Activated T-helper 9 cell treated with anti-CD3 and anti-CD28 coated beads, Interleukin-2, amount 50 U/mL, for 16 hours (primary cell): ENCODE measurements at places on chromosomes 4 and X.

GRCh38 chrX:45323387-45323786 is 122.7 kb upstream of the DIPK2B start:
- no peak for DNase-seq

DNA sequence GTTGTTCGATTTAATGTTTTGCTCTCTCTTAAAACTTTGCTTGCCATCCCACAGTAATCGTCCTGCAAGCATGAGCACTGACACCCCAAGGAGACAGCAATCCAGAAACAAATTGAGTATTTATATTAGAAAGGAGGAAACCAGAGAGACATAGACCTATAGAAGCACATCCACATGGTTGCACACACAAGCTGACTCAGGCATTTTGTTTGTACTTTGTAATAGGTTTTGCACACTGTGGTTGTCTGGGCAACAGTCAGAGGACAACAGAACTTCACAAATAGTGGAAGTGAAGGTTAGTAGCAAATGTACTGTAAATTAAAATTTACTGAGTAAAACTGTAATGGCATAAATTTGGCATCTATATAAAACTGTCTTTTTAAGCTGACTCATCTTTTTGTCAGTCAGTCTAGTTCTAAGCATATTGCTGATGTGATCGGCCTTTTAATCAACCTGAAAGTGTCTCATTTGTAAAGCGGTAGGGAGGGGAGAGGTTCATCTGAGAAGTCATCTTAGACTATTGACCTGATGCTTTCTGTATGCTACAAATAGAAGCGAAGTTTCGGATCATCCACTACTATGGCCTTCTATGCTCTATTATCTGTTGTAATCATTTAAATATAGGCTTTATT is 1624.7 kb downstream of the ARAP2 start:
- no peak for DNase-seq

DNA sequence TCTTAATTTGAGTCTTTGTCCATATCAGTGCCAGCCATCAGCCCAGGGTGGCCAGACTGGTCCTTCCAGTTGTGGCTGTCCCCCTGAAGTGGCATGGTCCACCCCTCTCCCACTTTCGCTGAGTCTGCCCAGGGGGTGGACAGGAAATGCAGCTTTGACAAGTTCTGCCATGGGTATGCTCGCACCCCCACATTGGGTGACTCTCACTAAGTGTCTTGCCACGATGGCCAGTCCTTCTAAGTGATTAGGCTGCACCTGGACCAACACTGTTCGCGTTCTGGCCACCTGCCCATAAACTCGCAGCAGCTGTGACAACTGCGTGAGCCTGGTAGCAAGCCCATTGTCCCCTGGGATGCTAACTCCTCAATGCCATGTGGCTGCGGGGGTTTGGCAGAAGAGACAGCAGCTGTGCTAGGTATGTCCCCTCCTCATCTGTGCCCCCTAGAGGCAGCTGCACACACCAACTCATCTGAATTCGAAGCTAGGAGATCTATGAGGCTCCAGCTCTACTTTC is 10.0 kb upstream of the LNX1 start:
- DNase-seq = no peak

DNA sequence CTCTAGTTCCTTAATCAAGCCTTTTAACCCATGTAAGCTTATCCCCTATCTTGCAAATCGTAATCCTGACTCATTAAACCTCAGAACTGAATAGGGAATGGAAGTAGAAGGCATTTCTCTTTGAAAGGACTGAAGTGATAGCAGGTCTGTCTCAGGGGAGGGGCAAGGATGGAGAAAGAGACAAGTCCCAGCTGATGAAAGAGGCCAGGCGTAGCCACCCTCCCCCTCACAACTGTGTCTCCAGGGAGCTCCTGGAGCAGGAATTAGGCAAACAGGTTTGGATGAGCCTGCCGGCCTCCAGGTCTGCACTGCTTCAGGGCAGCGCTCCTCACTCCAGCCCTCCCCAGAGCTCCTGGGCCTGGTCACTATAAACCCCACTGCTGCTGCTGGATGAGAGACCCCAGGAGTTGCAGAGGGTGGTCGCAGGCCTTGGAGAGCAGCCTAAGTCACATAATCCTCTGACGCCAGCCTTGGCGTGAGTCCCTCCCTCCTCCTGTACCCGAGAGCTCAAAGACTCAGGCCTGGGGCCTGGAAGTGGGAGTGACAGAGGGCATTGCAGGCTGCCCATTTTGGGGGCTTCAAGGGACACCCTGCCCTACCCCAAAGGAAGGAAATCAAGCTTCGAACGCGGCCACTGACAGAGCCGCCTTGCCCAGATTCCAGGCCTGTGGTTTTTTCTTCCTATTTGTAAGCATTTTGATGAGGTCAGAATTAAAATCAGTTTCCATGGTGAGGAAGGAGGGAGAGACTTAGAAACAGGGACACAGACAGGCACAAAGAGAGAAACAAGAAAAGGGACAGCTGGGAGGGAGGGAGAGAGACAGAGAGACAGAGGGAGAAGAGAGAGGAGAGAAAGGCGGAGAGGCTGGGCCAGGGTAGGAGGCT is 21.2 kb upstream of the MSX1 start:
- DNase-seq = no peak

GRCh38 chr4:54654753-54655152 is 3.0 kb upstream of the KIT start:
- no peak for DNase-seq

GRCh38 chrX:17932781-17933180 is 71.7 kb upstream of the RAI2 start:
- DNase-seq = no peak

DNA sequence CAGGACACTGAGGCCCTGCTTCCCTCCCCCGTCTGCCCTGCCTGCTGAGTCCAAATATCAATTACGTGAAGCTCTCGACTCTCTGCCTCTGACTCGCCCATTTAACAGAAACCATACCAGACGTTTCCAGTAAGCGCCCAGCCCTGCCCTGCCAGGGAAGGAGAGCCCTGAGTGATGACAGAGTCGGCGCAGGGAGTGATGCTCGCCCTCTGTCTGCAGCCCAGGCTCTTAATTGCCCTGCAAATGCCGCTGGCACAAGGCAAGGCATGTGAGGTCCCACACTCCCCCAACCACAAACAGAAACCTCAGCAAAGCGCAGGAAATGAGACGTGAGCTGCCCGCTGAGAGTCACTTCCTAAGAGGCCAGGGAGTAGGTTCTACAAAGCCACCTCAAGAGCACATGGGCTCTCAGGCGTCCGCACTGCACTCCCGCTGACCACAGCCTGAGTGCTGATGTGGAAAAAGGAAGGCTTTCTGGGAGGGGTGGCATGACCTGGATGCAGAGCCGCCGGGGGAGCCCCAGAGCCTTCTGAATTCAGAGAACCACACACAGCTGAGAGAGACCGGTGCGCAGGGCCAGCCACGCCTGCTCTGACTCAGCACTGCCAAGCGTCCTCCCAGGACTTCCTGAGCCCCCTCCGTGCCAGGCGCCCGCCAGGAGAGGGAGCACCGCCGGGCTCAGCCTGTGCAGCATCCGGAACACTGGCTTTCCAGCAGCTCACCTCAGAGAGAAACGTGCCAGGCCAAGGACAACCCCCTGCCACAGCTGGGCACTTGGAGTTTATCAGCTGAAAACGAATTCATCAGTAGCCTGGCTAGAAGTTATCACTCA is 5.3 kb downstream of the ZFYVE28 start:
- peak; percentile 78 for DNase-seq

- DNase-seq = no peak
These were observed 85.4 kb upstream of the GBA3 start for GRCh38 chr4:22607382-22607781.

DNA sequence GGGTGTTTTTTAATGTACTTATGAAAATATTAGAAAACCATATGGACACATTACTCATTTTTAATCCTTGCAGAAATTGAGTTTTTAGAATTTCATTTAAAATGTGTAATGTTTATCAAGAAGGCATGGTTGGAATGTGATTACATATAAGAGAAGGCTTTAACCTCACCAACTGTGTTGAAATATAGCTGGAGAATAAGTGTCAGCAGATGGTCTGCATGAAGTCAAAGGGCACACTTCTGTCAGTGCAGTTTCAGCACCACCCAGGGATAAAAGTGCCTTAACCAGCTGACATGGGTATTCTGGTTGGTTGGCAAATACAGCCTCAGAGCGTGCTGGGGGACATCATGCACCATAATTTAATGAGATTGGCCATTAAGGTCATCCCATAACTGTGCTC is 21.2 kb upstream of the ANTXR2 start:
- no peak for DNase-seq

GRCh38 chr4:16140879-16141249 is 57.0 kb upstream of the PROM1 start:
- no peak for DNase-seq

- DNase-seq = no peak
These were observed 247.0 kb upstream of the TTC29 start for GRCh38 chr4:147192679-147193078.

DNA sequence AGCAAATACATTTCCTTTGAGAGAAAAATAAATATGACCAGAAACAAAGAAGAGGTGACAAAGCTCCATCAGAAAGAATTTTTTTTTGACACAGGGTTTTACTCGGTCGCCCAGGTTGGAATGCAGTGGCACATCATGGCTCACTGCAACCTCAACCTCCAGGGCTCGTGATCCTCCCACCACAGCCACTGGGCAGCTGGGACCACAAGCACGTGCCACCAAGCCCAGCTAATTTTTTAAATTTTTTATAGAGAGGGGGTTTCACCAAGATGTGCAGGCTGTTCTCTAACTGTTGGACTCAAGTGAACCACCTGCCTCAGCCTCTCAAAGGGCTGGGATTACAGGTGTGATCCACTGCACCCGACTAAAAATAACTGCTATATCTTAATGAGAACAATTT is 10.3 kb downstream of the ADH5 start:
- DNase-seq = no peak

GRCh38 chr4:137677863-137678262 is 145.6 kb upstream of the PCDH18 start:
- no peak for DNase-seq

- DNase-seq = no peak
These were observed 353 bp upstream of the SMIM10 start for GRCh38 chrX:134990475-134990800.

DNA sequence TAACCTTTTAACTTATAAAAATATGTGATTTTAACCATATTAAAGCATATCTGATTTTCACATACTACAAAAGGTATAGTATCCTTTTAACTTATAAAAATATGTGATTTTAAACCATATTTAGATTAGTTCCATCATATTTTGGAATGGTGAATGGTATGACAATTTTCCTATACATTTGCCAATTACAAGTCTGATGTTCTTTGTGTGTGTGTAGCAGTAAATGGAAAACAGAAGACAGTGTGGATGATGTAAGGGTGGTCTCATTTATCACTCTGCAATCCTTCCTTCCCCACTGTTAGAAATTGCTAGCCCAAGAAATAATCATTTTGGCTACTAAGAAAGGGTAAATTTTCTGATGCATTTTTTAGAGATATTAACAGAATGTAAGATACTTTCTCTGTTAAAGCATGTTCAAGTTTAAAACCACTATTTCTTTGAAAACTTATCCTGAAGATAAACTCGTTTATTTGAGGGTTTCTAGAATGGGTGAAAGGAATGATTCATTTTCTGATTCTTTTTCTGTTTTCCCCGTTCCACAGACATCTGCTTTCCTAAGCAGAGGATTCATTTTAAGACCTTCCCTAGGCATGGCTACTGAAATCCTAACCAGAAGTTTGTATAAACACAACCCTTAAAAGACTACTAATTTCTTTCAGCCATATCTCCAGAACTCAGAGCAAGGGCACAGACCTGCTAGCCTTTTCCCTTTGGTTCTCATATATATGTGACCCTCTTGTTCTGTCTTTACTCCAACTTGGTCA is 21.0 kb downstream of the NUDT6 start:
- no peak for DNase-seq

- no peak for DNase-seq
These were observed 217.5 kb upstream of the TEX13C start for GRCh38 chrX:125101971-125102755.

DNA sequence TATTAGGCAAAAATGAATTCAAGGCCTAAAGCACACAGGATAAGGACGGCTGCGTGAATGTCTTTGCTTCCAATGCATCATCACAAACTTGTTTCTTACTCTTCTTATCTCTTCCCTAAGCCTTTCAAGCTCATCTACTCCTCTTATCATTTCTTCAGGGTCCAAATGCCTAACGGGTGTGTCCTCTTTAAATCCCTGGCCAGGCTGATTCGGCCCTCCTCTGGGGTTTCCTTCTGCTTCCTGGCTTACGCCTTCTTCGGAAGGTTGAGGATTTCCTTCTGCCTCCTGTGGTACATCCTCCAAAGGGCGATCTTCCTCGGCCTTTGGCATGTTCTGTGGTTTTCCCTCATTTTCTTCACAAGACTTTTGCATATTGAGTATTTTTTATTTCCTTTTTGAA is 1.3 kb downstream of the TCEAL8 start:
- DNase-seq = no peak

DNA sequence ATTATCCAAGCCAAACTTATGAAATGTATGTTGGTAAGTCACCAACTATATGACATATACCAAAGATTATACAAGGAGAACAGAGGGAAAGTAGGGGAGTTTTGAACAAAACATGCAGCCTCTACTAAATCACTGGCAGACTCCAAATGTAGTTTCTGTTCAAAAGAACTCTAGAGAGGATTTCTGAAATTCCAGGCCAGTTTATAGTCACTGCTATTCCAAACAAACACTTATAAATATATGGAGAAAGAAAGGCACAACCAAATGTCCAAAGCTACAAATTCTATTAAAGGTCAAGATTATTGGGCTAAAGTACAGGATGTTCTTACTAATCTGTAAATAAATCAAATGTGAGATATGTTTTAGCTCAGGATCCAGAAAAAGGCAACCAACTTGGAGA is 2.7 kb upstream of the LRCH2 start:
- DNase-seq = no peak

DNA sequence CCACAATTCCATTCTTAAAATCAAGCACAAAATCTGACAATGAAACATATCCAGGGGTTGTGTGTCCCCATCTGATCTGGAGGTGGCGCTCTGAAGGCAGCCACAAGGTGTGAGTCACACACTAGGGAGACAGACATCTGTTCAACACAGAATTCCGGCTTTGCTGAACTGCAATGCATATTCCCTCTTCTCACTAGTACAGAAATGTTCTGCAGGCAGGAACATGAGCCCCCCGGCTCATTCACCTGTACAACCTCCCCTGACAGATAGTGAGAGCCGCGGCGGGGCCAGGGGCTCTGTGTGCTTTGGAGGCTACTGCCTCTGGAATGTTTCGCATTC is 41.9 kb downstream of the WDR1 start:
- no peak for DNase-seq

- DNase-seq = no peak
These were observed 103.5 kb upstream of the KCNIP4 start for GRCh38 chr4:22052076-22052475.

GRCh38 chrX:150148749-150149672 is 210.7 kb upstream of the EOLA2 start:
- DNase-seq = no peak

- DNase-seq = no peak
These were observed 97.9 kb upstream of the GUCY1A1 start for GRCh38 chr4:155568641-155569220.

DNA sequence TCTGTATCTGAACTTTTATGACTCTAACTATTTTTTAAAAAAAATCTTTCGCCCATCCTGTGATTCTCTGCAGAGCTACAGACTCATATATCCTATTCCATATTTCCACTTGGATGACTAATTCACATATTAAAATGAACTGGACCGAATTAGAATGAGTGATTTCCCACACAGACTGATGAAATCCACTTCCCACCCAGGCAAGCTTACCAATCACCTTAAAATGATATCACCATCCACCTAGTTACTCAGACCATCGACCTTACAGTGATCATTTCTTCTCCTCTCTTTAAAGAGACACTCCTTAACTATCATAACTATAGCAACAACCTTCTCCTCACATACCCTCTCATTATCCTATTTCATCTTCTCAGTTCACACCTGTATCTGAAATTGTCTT is 34.1 kb upstream of the GUCY1B1 start:
- no peak for DNase-seq
